ENCODE measurements at places on chromosomes 3 and 15. TPM values are rescaled to one million over a fixed set of nuclear protein-coding genes. Genes with fewer than 3 reads are reported as not detected.

Gene SLC15A2
- not detected for total RNA-seq

GRCh38 chr15:101425787-101426365, 63.6 kb downstream of the PCSK6 start:
- no peak for DNase-seq

Gene GMNC
- total RNA-seq, result not detected

GRCh38 chr15:29430831-29431230, 161.2 kb upstream of the NSMCE3 start:
- DNase-seq, result no peak

DNA sequence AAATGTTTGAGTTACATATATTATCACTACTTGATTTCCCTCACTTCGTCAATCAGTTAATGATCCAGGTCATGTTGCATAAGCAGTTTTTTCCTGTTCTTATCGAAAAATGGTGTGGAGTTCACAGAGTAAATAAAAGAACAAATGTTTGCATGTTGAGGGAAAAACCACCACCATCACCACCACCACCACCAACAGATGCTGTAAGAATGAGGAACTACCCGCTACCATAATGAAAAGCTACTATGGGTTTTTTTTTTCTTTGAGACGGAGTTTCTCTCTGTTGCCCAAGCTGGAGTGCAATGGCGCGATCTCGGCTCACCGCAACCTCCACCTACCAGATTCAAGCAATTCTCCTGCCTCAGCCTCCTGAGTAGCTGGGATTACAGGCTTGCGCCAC, 27.6 kb downstream of the RUBCN start:
- no peak for DNase-seq

Gene PDCD7
- total RNA-seq, result 15.4 TPM

- DNase-seq, result peak; percentile 77
These were observed 37.6 kb upstream of the EPHB3 start for GRCh38 chr3:184523825-184524615.

Gene NTRK3
- 0.10 TPM for total RNA-seq
